Inflammatory macrophage treated with lipopolysaccharide for 4 hours (primary cell): ENCODE measurements at places on chromosomes 7 and 10.
A peak's percentile ranks its signal among the peaks of the same experiment; 100 is the strongest.

DNA sequence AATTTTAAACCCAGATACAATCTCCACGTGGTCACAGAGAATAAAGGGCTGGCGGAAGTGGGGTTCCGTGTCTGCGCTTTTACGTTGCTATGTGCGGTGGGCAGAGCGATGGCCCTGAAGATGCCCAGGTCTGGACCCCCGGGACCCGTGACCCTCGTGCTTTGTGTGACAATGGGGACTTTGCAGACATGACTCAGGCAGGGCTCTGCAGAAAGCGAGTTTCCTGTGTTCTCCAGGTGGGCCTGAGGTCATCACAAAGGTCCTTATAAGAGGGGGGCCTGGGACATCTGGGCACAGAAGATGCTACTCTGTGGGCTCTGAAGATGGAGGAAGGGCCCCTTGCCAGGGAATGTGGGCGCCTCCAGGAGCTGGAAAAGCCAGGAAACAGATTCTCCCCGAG lies 95.3 kb downstream of the ELFN1 start:
- no peak for DNase-seq

- no peak for DNase-seq
These were observed 237.2 kb downstream of the BUB3 start for GRCh38 chr10:123391275-123392028.

GRCh38 chr10:116873134-116873533 lies 23.8 kb downstream of the ENO4 start:
- DNase-seq = no peak

DNA sequence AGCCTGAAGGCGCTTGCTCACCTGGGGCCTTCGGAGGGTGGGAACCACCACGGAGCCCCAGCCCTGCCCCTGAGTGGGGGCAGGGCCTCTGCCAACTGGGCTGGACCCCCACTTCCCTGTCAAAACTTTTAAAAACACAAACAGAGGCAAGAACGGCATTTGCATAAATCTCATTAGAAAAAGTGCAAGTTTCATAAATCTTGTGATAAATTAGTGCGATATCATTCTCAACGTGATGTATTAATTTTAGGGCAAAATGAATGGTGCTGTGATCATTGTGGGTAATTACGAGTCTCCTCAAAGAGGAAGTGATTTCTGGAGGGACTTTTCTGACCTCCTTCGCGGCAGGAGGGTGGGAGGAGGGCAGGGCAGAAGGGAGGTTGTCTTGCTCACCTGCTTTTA lies 98.3 kb downstream of the CDH23 start:
- peak; percentile 63 for DNase-seq

DNA sequence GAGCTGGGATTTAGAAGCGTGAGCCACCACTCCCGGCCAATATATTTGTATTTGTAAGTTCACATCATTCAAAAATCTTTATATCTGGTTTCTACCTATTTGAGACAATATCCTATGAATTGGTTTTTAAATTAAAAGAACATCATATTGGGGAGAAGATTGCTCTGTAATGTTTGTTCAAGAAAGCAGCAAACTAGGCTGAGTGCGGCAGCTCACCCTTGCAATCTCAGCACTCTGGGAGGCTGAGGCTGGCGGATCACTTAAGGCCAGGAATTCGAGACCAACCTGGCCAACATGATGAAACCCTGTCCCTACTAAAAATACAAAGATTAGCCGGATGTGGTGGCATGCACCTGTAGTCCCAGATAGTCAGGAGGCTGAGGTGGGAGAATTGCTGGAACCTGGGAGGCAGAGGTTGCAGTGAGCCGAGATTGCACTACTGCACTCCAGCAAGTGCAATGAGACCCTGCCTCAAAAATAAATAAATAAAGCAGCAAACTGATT lies 9.4 kb downstream of the NIPSNAP2 start:
- no peak for DNase-seq

DNA sequence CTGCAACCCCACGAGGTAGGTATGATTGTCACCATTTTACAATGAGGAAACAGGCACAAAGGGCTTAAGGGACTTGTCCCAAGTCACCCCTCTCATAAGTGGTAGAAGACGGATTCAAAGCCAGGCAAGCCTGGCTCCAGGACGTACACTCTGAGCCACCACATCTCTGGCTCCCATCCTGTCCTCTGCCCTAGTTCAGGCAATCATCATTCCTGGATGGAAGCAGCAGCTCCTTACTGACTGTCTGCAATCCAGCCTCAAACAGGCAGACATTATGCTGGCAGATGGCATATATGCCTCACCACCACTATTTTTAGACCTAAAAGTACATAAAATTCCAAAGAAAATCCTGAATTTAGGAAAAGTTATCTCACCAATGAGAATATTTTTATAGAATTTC lies 100.7 kb downstream of the USP6NL start:
- DNase-seq = no peak

GRCh38 chr10:3573498-3573897 lies 211.5 kb downstream of the KLF6 start:
- DNase-seq = no peak
